ENCODE measurements at places on chromosomes 7 and 10. TPM values are rescaled to one million over a fixed set of nuclear protein-coding genes. Genes with fewer than 3 reads are reported as not detected.

DNA sequence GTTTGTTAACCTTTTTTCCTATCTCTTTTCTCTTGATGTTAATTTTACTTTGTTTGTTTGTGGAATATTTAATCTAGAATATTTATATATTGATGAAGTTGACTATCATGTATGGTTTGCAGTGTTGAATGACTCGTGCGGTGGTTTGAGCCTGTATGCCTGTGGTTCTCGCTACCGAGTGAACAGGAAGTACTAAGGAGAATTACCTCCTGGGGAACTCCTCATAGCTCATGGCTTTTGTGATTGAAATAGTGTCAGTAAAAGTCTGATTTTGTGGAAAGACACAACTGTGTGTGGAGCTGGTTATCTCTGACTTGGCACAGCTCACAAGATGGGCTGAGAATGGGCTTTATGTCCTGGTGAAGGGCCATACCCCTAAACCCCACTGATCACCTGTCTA, 498.6 kb downstream of the GLRX3 start:
- no peaks in the 10 kb centered on the region for H3K4me1 ChIP-seq
- no peak for DNase-seq
- no peaks in the 10 kb centered on the region for H3K36me3 ChIP-seq
- no peak overlapping the region for H3K27ac ChIP-seq

- DNase-seq, result no peak
- H3K4me1 ChIP-seq, result peaks cover 8% of the 10 kb centered on the region
- no peak overlapping the region for H3K4me3 ChIP-seq
- no peaks in the 10 kb centered on the region for H3K27me3 ChIP-seq
Measured at GRCh38 chr10:11257440-11258090, 239.9 kb downstream of the CELF2 start.

GRCh38 chr10:71888248-71888622, 37.2 kb upstream of the PSAP start:
- H3K4me1 ChIP-seq, result peaks cover 14% of the 10 kb centered on the region
- H3K27me3 ChIP-seq, result peaks cover 4% of the 10 kb centered on the region
- H3K27ac ChIP-seq, result peak overlapping the region; percentile 76
- no peaks in the 10 kb centered on the region for H3K36me3 ChIP-seq

DNA sequence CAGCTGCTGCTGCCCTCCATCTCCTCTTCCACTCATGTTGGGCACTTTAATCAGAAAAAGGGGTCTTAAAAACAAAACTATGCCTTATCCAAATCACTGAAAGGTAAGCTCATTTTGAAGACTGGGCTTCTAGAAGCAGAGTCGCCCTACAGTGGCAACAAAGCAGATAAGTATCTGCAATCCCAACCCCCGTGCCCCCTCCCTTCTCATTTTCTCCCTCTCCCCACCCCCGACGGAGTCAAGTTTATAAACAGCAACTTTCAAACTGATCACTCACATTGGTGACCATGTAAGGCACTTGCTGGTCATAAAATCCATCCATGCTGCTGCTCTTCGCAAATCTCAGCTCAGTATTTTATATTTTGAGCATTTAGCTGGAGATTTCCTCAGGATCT, 738 bp downstream of the ETV1 start:
- H3K4me3 ChIP-seq, result peak overlapping the region; percentile 35
- H3K4me1 ChIP-seq, result peaks cover 11% of the 10 kb centered on the region
- DNase-seq, result no peak
- no peaks in the 10 kb centered on the region for H3K36me3 ChIP-seq

DNA sequence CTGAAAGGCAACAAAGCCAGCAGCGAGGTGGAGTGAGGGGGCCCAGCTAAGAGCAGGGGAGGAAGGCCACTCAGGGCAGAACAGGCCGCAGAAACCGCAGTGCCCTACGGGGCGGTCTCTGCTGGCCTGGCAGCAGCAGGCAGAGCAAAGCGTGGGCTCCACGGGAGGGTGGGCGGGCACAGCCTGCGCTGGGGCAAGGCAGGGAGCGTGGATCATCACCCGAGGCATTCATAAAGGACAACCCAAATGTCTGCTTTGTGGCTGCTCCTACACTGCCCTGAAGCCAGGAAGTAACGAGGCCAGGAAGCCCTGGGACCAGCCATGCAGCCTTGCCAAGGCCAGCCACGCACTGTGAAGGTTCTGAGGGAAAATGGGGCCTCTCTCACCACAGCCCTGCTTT, 127.5 kb downstream of the MAD1L1 start:
- no peaks in the 10 kb centered on the region for H3K27me3 ChIP-seq
- H3K4me3 ChIP-seq, result no peak overlapping the region
- no peak overlapping the region for H3K27ac ChIP-seq
- DNase-seq, result no peak

DNA sequence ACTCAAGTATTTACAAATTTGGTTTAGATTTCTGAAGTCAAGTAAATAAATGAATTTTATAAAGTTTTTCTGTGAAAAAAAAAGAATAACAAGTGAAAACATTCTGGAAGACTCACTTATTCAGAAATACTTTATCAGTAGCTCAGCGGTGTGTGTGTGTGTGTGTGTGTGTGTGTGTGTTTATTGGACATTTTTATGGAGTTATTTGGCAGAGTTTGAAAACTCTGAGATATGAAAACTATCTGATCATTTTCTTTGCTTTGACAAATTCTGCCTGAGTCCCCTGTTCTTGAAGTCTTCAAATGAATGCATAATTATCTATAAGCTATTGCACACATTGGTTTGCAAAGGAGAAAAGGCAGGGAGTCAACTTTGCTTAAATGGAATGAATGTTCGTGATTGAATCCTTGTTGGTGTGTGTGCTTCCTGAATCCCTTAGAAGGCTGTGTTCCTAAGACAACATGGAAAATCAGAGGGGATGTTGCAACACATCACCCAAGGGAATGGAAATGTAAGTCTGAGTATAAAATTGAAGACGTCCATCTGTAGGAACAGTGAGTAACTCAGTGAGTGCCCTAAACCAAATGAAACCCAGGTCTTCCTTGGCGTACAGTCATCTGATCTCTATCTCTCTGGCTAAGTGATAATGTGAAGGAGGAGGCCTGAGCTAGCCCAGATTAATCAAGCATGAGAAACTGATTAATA, 160.9 kb downstream of the REEP3 start:
- H3K4me1 ChIP-seq, result no peaks in the 10 kb centered on the region
- no peak overlapping the region for H3K4me3 ChIP-seq
- no peaks in the 10 kb centered on the region for H3K36me3 ChIP-seq
- no peaks in the 10 kb centered on the region for H3K27me3 ChIP-seq
- DNase-seq, result no peak

GRCh38 chr10:49645417-49645816, 31.6 kb downstream of the CHAT start:
- H3K36me3 ChIP-seq, result no peaks in the 10 kb centered on the region
- no peaks in the 10 kb centered on the region for H3K4me1 ChIP-seq
- no peaks in the 10 kb centered on the region for H3K27me3 ChIP-seq
- no peak overlapping the region for H3K27ac ChIP-seq

DNA sequence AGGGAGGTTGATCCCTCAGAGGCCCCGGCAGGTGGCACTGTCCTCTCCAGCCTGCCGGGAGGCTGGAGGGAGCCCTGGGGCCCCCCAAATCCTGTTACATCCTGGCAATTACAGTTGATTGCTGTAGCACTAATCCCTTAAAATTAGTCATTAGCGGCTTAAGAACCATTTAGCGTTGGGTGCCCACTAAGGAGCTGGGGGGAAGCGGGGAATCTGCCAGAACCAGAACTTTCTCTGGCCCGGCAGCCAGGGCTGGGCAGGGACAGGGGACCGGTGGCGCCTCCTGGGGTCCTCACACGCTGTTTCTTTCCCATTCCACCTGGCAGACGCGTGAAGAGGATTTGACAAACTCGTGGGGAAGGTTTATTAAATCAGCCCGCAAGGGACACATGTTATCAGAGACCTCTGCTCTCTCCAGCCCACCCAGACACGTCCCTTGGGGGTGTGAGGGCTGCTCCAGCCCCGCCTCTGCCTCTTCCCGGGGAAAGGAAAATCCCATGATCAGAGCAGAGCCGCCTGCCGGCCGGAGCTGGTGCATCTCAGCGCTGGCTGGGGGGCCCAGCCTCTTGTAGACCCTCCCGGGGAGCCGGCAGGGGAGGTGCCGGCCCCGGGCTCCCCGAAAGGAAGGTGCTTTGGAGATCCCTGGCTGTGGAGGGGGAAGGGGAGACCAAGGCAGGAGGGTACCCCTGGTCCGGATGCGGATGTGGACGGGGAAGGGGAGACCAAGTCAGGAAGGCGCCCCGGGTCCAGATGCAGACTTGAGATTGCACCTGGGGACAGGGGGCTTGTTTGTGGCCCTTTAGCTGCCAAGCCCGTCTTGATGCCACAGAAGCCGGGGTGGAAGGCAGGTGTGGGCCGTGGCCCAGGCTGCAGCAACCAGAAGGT, 142.7 kb downstream of the ELFN1 start:
- no peak for DNase-seq
- no peak overlapping the region for H3K4me3 ChIP-seq

GRCh38 chr10:4344492-4344994, 481.5 kb upstream of the AKR1E2 start:
- H3K27me3 ChIP-seq, result no peaks in the 10 kb centered on the region
- H3K27ac ChIP-seq, result no peak overlapping the region
- no peak overlapping the region for H3K4me3 ChIP-seq
- H3K36me3 ChIP-seq, result no peaks in the 10 kb centered on the region

DNA sequence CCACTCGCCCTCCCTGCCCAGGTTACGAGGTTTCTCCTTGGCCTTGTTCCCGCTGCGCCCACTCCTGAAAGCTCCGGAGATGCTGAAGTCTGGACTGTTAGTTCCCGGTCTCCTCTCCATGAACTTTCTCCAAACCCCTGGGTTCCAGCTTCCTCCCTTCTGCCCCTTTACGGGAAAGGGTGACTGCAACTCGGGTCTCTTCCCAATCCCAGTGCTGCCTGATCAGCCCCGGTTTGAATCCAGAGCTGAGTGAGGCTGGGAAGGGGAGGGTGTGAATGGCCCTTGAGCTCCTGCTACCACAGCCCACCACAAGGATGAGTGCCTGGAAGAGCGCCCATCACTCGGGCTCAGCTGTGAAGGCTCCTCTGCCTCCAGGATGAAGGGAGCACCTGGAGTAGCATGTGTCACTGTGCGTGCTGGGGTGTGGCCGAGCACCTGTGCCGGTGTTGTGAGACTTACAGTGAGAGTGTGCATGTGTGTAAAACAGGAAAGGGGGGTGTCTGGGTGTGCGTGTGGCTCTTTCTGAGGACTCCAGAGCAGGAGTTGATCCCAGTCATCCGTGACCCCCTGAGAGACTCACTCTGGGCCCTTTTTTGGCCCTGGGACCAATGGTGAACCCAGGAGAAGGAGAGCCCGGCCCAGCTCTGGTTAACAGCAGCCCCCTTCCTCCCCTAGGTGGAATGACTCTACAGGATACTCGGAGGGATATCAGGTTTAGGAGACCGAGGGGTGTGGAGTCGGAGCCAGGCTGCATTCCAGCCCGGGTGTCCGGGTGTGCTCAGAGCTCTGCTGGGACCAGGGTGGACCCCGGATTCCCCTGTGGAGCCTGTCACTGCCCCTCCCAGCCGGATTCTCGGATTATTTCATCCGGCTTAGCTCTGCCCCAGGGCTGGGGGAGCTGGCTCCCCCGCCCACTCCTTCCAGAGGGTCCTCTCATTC, 1.1 kb upstream of the ZNF467 start:
- H3K27me3 ChIP-seq, result no peaks in the 10 kb centered on the region
- H3K27ac ChIP-seq, result no peak overlapping the region
- no peaks in the 10 kb centered on the region for H3K36me3 ChIP-seq
- peak; percentile 35 for DNase-seq
- no peak overlapping the region for H3K4me3 ChIP-seq

DNA sequence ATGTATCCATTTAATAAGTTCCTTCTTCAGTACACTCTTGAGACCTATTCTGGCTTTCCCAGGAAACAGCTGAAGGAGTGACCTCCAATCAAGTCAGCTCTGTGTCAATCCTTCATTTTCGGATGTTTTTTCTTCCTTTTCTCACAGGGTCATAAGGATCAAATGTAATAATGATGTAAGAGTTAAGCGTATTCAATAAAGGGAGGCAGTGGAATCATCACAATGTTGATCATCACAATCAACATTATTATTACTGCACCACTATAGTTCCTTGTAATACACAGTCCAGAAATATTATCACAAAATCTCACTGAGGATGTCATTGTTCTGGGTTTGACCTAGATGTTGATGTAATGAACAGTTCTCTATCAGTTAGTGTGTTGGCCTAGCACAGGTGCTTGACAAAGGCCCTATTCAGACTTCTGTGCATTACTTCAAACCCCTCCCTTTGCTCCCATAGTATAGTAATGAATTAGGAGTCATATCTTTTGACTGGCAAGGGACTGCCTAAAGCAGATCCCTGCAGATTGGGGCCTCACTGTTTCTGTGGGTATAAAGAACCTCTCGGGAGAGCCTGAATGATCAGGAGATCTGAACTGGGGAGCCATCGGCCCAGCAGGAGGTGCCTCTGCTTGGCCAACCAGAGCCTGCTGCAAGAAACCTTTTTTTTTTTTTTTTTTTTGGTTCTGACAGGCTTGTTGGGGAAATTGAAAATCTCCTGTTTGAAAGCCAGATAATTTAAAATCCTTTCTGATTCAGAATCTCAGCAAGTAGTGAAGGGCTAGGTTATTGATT, 100.6 kb downstream of the KAT6B start:
- DNase-seq, result no peak
- no peaks in the 10 kb centered on the region for H3K36me3 ChIP-seq
- no peaks in the 10 kb centered on the region for H3K27me3 ChIP-seq
- H3K27ac ChIP-seq, result peak overlapping the region; percentile 59
- H3K4me3 ChIP-seq, result no peak overlapping the region

GRCh38 chr10:70162892-70163201, 7.5 kb downstream of the SAR1A start:
- H3K36me3 ChIP-seq, result no peaks in the 10 kb centered on the region
- peaks cover 30% of the 10 kb centered on the region for H3K4me1 ChIP-seq
- no peaks in the 10 kb centered on the region for H3K27me3 ChIP-seq
- DNase-seq, result no peak
- H3K4me3 ChIP-seq, result no peak overlapping the region

- H3K36me3 ChIP-seq, result no peaks in the 10 kb centered on the region
- H3K4me1 ChIP-seq, result no peaks in the 10 kb centered on the region
- H3K27ac ChIP-seq, result no peak overlapping the region
- no peak for DNase-seq
- no peak overlapping the region for H3K4me3 ChIP-seq
Measured at GRCh38 chr10:90403211-90404000, 454.4 kb downstream of the HTR7 start.

GRCh38 chr10:13810568-13810967, 223.8 kb downstream of the PRPF18 start:
- no peaks in the 10 kb centered on the region for H3K27me3 ChIP-seq
- no peak overlapping the region for H3K27ac ChIP-seq
- no peaks in the 10 kb centered on the region for H3K4me1 ChIP-seq
- no peak overlapping the region for H3K4me3 ChIP-seq
- DNase-seq, result no peak

GRCh38 chr10:71230656-71231025, 18.3 kb downstream of the UNC5B start:
- no peak overlapping the region for H3K4me3 ChIP-seq
- no peak for DNase-seq
- no peak overlapping the region for H3K27ac ChIP-seq
- peaks cover 31% of the 10 kb centered on the region for H3K4me1 ChIP-seq

Gene PNLIPRP3
- total RNA-seq, result not detected

Gene AGAP9
- total RNA-seq, result 3.3 TPM

Gene HOGA1
- 16.3 TPM for total RNA-seq

Gene OPN4
- total RNA-seq, result not detected

Gene NPTX2
- 18.4 TPM for total RNA-seq

Gene OR2A12
- not detected for total RNA-seq

Gene PNLIPRP1
- total RNA-seq, result 3,318 TPM

Gene NKX1-2
- total RNA-seq, result not detected

All from body of pancreas (tissue), 4 donors.